ENCODE measurements at places on chromosomes 7 and 10.

DNA sequence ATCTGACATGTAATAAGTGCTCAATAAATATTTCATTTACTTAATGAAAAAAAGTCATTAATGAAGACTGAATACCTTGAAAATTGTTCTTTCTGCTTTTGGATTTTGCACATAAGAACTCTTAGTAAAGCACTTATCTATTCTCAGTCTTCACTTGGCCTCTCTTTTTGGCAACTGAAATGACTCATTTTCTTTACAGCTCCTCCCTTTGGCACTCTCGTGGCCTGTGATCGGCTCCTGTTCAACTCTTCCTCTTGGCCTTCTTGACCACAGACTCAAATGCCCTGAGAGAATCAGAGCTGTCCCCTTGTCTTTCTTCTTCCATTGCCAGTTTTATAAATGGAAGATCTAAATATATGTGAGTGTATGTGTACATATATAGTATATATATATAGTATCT lies 54.2 kb downstream of the FOXP2 start:
- no peak for DNase-seq

- DNase-seq, result peak; percentile 50
Measured at GRCh38 chr10:12448729-12449391, 99.5 kb downstream of the CAMK1D start.

- DNase-seq, result no peak
Measured at GRCh38 chr7:5194571-5194970, 4.5 kb downstream of the WIPI2 start.

- DNase-seq, result no peak
Measured at GRCh38 chr10:101287997-101288635, 58.9 kb upstream of the LBX1 start.

DNA sequence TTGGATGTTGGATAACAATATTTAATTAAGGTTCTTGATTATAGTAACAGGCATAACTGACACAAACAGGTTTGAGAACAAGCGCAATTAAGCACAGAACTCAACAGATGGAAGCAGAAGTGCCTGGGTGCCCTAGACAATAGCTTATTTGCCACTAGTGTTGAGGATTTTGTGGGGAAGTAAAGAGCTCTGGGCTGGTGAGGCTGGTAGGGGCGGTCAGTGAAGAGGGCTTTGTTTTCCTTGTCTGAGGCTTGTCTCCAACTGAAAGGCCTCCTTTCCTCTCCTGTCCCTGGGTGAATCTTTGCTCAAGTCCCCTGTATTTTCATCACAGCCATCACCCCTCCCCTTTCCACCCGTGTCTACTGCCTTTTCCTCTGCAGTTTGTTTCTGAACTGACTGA lies 104.6 kb downstream of the KAT6B start:
- no peak for DNase-seq

GRCh38 chr7:36941359-36941758 lies 217.1 kb upstream of the AOAH start:
- DNase-seq, result no peak

GRCh38 chr7:130154131-130154500 lies 51.1 kb downstream of the TMEM209 start:
- no peak for DNase-seq

Measured in AG04449 (cell line).